ENCODE measurements at places on chromosomes 1 and 21.

- DNase-seq, result no peak
These were observed 472.3 kb upstream of the B3GALT2 start for GRCh38 chr1:193658691-193659090.

GRCh38 chr1:6347641-6348487, 45.7 kb downstream of the ACOT7 start:
- no peak for DNase-seq

DNA sequence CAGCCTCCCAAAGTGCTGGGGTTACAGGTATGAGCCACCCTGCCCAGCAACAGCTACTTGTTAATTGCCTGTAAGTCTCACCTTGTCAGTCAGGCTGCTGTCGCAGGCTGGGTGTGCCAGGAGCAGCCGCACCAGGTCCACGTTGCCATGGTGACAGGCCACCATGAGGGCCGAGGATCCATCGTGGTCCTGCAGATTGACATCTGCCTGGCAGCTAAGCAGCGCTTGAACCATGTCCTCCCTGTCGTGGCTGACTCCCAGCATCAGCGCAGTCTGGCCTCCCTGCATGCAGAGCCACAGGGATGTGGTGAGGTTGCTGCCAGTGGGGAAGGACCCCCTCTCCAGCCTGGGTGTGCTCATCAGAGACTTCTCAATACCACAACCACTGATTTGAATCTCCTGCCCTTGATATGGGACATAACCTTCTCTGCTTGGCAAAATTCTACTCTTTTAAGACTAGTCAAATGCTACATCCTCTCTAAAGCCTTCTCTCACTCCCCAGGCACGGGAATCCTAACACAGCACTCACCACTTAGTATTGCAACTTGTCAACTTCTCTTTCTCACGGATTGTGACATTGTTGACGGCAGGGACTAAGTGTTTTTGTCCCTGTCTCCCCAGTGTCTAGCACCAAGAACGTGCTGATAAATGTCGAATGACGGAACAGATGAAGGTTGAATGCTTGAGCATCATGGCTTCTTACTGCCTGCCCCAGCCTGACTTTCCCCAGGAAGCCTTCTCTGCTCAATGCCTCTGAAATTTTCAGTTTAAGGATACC, 52.9 kb downstream of the L1TD1 start:
- DNase-seq, result no peak

DNA sequence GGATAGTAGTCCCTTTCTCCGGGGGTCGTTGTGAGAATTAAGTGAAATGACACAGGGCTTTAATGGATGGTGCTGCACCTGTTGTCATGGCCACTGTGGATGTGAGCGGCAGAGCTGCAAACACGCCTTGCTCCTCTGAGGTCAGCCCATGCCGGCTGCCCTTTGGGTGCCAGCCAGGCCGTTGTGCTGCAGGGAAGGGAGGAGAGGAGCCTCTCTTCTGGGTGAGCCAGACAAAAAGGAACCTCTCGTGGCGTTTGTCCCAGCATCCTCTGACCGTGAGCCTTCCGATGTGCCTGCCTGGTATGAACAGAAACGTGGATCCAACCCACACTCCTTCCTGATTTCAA, 383.0 kb upstream of the VAMP3 start:
- DNase-seq, result no peak

GRCh38 chr1:154353460-154353904, 28.2 kb downstream of the ATP8B2 start:
- DNase-seq, result no peak

DNA sequence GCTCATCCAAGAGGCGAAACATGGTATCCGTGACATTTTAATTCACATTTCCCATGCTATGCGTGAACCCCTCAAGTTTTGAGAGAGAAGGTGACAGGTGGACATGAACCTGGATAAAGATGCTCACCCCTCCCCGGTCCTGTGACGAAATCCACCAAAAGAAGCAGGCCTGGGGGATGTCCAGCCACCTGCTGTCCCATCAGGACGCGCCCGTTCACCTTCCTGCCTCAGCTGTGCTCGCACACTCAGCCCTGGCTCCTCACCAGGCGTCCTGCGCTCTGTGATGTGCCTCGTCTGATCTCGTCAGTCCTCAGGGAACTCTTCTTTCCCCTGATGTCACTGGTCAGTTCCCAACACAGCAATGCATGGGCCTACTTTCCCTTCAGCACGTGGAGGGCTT, 10.3 kb downstream of the FHAD1 start:
- no peak for DNase-seq

GRCh38 chr1:91669584-91670350, 169.1 kb downstream of the CDC7 start:
- no peak for DNase-seq

DNA sequence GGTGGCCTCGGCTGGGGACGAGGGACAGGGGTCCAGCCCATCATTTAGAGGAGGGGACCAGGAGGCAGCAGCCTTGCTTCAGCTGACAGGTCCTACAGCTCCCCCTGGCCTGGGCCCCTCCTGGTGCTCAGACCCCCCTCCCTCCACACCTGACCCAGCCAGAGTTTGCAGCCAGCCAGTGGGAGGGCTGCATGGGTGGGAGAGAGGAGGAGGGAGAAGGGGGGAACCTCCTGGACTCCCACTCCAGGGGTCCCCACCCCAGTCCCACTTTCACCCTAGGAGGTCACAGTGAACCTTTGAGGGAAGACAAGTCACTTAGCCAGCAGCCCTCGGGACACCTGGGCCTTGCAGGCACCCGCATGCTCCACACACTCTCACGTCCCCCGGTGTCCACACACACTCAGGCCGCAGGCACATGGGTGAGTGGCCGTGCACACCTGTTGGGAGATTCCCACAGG, 108.9 kb upstream of the ZBTB40 start:
- DNase-seq, result no peak

DNA sequence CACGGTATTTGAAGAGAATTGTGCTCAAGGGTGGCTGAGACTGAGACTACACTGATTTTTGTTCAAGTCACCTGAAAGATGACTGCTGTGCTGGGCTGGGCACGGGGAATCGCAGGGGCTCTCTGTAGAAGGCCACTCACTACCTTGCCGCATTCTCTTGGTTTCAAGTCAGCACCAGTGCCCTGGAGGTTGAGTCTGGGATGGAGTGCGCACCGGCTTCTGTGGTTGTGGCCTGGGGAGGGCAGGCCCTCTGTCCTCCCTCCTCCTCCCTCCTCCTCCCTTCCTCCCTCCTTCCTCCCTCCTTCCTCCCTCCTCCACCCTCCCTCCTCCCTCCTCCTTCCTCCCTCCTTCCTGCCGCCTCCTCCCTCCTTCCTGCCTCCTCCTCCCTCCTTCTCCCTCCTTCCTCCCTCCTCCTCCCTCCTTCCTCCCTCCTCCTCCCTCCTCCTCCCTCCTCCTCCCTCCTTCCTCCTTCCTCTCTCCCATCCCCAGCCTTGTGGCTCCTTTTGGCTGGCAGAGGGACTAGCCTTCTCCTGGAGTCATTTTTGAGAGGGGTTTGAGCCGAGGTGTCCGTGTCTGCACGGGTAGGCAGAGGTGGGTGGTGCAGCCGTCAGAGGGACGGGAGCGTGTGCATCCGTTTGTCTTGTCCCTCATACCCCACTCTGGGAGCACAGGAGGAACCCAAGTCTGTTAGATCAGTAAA, 9.5 kb downstream of the RER1 start:
- no peak for DNase-seq

DNA sequence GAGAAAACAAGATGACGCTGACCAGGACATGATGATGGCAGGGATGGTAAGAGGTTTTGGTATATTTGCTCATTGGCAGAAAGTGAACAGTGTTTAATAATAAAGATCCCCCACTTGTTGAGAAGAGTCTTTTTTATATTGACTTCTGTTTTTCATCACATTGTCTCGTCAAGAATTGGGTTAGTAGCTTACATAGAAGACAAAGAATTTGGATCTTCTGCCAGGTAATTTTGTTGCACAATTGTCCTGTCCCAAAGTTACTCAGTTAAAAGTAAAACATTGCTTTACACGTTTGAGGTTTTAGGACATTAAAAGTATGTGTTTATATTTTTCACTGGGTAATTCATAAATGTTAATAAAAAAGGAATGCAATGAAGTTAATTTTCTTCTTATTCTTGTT, 48.3 kb upstream of the LAMC2 start:
- DNase-seq, result no peak

GRCh38 chr1:187396226-187396625, 567.5 kb downstream of the PLA2G4A start:
- no peak for DNase-seq

DNA sequence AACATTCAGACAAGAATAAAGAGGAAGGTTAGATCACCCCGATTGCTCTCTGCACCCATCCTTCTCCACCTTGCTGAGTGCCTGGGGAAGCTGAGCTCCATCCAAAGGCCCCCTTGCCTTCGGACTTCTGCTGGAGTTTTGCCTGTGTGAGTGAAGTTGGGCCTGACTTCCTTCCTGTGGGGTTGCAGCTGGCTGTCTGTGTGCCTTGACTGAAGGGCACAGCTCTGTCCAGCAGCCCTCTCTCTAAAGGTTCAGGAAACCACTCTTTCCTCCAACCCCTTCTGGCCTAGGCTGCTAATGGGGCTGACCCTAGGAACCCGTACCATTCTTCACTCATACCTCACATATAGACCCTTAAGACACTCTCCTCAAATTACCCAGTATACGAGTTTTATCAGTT, 173.4 kb upstream of the HMCN1 start:
- DNase-seq, result no peak

- DNase-seq, result no peak
These were observed 235.9 kb upstream of the DMRTA2 start for GRCh38 chr1:50659107-50659662.

- no peak for DNase-seq
These were observed 19.2 kb downstream of the CYYR1 start for GRCh38 chr21:26553898-26554297.

- peak; percentile 17 for DNase-seq
These were observed 54.5 kb downstream of the PCNX2 start for GRCh38 chr1:233240829-233241682.

GRCh38 chr1:160658814-160659193, 12.0 kb upstream of the SLAMF1 start:
- DNase-seq, result no peak

- DNase-seq, result no peak
These were observed 243.4 kb downstream of the ADGRL2 start for GRCh38 chr1:82044111-82044510.

GRCh38 chr21:42834726-42835191, 44.6 kb downstream of the WDR4 start:
- no peak for DNase-seq

- DNase-seq, result no peak
These were observed 32.6 kb downstream of the UBE4B start for GRCh38 chr1:10065344-10065685.

DNA sequence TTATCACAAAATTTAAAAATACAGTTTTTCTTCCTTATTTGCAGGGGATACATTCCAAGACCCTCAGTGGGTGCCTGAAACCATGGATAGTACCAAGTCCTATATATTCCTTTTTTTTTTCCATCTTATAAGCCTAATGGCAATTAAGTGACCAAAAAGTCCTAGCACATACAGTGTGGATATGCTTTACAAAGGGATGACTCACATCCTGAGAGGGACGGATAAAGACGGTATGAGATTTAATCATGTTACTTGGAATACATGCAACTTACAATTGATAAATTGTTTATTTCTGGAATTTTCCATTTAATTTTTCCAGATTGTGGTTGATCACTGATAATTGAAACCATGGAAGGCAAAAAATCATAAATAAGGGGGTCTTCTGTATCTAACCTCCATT, 181.2 kb upstream of the BRINP3 start:
- no peak for DNase-seq

- DNase-seq, result peak; percentile 79
These were observed 6.6 kb upstream of the RNU1-2 start for GRCh38 chr1:16888860-16889816.

DNA sequence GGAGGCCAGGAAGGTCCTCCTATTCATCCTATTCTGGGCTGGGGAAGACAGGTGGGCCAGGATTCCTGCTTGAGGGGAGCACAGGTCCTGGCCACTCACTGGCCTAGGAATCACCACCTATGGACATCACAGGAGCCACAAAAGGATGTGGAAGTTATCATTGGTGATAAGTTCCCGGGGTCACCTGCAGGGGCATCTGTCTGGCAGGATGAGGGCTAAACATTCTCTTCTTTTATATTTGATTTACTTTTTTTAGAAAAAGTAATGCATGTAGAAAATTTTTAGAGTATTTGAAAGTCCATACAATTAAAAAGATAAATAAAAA, 33.2 kb upstream of the KIAA0040 start:
- DNase-seq, result no peak

DNA sequence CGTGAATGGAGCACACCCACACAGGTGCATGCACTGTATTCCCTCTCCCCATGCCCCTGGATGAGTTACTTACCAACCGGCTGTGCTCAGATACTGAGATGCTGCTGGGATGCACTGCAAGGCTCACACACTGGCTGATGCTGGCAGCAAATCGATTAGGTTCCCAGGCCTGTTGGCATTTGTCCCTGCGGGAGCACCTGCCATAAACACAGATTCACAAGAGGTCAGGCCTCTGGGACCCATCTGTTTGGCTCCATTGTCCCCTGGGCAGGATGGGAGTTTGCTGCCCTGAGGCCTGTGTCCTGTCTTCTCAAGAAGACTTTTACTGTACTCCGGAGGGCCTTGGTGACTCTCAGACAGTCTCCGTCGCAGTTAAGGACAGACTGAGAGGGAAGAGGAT, 145.4 kb downstream of the PLXNA2 start:
- DNase-seq, result no peak

- DNase-seq, result no peak
These were observed 97.5 kb downstream of the CLEC20A start for GRCh38 chr1:178399177-178399728.

DNA sequence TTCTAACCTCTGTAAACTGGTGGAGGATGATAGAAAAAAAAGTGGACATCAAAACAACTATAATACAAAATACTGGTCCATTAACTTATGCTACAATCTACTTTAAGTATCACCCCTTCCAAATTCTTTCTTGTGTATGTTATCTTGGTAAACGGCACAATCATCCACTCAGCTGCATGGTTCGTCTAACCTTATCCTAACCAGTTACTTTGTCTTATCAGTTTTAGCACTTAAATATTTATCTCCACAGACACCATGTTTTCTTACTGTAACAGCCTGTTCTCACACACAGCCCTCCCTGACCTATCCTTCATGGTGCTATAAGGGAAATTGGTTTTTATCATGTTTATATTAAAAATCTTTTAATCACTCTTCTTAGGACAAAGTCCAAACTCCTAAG, 157.2 kb downstream of the PTGER3 start:
- DNase-seq, result no peak

DNA sequence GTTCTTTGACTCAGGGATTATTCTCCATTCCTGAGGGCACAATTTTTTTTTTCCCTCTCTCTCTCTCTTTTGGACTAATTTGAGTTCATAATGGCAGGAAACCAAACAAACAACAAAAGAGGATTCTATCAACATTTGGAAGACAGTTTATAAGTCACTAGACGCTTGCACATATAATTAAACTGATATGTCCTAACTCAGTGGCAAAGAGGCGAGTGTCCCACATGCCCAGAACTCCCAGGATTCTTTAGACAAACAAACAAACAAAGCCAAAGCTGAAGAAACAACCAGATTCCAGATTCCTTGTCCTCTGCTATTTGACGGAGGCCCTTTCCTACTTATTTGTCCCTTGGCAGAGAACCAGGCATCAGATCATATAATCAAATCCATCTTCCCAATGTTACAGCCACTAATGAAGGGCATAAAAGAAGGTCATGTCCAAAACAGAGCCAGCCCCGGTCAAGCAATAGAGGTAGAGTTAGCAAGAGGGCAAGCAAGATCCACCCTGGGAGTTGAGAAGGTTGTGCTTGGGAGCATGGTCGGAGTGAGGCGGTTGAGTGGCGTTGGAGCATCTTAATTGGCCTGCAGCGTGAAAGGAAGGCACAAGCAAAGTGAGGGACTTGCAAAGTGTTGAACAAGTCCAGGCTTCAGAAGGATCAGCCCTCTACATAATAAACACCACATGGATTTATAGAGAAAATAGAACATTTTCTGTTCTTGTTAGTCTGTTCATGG, 30.3 kb downstream of the ZNF362 start:
- no peak for DNase-seq

- DNase-seq, result no peak
These were observed 51.0 kb downstream of the KIAA0319L start for GRCh38 chr1:35505911-35506798.
